ENCODE measurements at places on chromosomes 2 and 18.

GRCh38 chr18:8333961-8334360 is 275.3 kb upstream of the RAB12 start:
- DNase-seq, result no peak

GRCh38 chr18:44518666-44519065 is 162.0 kb upstream of the SETBP1 start:
- no peak for DNase-seq

GRCh38 chr2:129203331-129203730 is 776.1 kb upstream of the RAB6C start:
- no peak for DNase-seq

- no peak for DNase-seq
Observed at GRCh38 chr2:21461754-21462240, 338.0 kb downstream of the TDRD15 start.

GRCh38 chr2:145154731-145155130 is 634.8 kb upstream of the ZEB2 start:
- DNase-seq, result no peak

DNA sequence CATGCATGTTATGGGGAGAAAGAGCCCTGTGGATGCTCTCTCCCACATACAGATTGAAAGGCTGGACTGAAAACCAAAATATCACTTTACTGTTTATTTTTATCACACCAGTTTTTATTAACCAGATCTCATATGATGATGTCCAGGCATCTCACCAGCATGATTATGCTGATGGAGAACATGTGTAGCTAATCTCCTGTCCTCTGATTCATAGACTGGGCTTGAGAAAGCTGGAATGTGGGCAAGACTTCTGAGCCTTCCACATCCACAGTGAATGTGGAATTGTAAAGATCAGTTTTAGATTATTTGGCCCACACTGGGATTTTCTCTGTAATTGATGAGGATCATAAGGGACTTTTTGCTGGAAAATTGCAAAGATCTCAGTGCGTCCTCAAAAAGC is 137.9 kb downstream of the ICOS start:
- DNase-seq, result no peak

GRCh38 chr18:24443870-24444269 is 16.6 kb upstream of the HRH4 start:
- DNase-seq, result no peak

- no peak for DNase-seq
Observed at GRCh38 chr2:51297488-51297887, 265.6 kb upstream of the NRXN1 start.

- DNase-seq, result no peak
Observed at GRCh38 chr2:9914384-9915065, 37.0 kb upstream of the GRHL1 start.

DNA sequence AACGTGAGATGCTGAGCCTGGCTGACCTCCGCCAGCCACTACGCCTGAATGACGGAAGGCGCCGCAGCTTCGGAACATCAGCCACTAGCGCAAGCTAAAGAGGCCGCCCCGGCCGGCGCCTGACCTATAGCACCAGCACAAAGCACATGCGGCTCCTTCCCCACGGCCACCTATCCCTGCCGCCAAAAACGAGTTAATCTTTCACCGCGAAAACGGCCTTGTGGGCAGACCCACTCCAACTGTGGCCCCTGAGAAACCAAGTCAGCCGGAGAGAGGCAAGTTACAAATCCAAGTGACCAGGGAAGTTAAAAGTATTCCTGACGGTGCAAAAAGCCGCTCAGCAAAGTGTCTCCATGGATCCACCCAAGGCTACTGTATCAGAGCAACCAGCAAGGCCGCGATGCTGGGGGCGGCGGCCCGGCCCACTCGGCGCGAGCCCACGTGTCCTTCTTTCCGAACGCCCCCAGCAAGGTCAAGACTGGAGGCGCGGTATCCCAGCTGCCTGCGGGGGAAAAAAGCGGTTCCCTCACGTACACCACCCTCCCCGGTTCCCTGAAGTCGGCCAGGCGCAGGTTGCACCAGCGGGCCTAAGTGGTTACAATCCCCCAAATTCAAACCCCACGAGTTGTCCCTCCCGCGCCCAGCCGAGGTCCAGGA is 575 bp downstream of the HSPD1 start:
- peak; percentile 19 for DNase-seq

DNA sequence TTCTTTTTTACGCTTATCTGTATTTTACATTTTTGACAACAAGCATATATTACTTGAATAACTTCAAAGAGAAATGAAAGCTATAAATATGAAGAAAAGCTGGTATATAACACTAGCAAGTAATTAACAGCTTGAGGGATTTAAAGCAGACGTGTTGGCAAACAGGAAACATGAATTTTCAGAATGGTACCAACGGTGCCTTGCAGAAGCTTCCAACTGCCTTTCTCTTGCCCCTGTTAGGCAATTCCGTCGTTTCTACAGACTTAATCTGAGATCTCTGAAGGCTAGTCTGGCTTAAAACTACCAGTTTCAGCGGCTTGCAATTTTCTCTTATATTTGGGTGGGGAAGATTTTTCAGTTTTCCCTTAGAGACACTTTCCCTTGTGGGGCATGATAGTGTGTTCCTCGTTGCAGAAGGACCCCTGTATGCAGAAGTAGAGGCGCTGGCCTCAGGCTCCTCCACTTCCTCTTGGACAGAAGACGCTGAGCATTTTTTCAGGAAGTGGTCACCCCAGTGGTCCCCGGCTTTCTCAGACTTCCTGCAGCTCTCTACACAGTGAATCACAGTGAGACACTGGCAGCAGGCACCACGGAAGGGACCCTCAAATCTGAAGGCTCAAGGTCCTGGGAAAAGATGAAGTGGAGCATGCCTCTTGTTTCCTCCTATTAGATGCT is 56.2 kb upstream of the SLC16A14 start:
- DNase-seq, result no peak

- DNase-seq, result no peak
Observed at GRCh38 chr2:215736653-215737290, 276.6 kb downstream of the MREG start.

- DNase-seq, result no peak
Observed at GRCh38 chr2:22817197-22817596, 567.8 kb upstream of the KLHL29 start.

GRCh38 chr2:145987793-145988192 is 1467.9 kb upstream of the ZEB2 start:
- no peak for DNase-seq

DNA sequence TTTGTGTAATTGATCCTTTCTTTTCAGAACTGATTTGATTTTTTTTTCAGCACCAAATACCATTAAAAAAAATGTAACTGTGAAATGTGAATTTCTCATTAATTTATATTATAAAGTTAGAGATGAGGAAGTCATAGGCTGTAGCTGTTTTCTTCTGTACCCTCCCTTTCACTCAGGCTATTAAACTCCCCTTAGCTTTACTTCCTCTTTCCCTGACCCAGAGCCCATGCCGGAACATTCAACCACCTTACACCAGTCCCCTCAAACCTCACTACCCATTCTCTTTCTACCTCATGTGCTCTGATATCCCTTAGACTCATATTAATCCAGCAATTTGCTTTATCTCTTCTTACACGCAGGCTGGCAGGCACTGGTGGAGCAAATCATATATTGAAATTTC is 12.4 kb downstream of the GALNT5 start:
- no peak for DNase-seq

GRCh38 chr18:24064391-24065100 is 50.0 kb downstream of the TTC39C start:
- DNase-seq, result no peak

DNA sequence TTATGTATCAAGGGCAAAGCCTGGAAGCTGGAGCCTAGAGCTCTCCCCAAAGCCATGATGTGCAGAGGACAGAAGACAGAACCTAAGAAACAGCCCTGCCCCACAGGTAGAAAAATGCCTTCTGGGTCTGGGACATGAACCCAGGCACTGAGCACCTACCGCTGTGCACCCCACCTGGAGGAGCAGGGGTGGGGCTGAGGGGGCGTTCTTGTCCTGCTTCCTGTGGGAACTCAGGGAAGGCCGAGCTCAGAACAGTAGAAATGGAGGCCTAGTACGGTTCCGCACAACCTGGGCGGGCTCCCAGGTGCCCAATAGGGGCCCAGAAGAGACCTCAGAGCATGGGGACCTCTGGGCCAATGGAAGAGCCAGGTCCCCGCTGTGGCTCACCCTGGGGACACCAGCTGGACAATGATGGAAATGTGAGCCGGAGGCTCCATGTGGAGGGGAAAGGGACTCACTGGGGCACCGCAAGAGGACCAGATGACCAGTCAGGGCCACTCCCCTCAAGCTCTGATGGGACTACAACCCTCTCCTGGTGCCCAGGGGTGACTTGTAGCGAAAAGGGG is 3.2 kb downstream of the CRACDL start:
- DNase-seq, result no peak

GRCh38 chr18:50143294-50143693 is 51.7 kb downstream of the MYO5B start:
- DNase-seq, result no peak

GRCh38 chr2:26480566-26481423 is 2.9 kb upstream of the OTOF start:
- no peak for DNase-seq

- no peak for DNase-seq
Observed at GRCh38 chr18:79552696-79553095, 126.9 kb upstream of the CTDP1 start.

- DNase-seq, result no peak
Observed at GRCh38 chr2:216539791-216540241, 41.2 kb downstream of the RPL37A start.

- DNase-seq, result no peak
Observed at GRCh38 chr2:31057691-31058090, 80.5 kb downstream of the GALNT14 start.

GRCh38 chr2:84631985-84632384 is 115.7 kb downstream of the DNAH6 start:
- DNase-seq, result no peak

DNA sequence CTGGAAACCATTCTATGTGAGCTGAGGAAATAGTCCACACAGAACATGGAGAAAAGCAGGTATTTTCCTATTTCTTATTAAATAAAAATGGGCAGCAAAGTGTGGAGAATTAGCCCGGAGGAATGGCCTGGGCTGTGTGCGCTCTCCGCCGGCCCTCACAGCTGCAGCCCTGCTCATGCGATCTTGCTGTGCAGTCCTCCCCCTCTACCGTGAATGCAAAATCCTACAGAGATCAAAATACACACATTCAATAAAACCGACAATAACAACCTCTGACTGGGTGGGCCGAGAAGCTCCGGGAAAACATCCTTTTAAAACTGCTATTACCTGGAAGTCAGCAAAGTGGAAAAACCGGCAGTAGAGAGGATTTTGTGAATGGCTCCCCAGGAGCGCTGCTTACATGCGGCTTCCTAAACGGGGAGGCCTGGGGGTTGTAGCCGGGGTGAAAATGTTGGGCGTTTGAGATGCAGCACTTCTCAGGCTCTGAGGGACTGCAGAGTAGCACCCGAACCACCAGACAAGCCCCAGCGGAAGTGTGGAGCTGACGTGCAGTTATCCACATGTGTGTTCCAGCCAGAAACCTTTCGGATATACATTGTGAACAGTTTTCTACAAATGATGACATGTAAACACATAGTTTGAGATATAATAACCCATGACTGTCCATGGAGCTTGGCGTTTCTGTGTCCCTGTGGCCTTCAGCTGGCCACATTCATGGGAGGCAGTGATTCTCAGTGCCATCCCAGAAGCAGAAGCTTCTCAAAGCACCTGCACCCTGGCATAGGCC is 94.2 kb upstream of the ALKAL2 start:
- DNase-seq, result no peak

- no peak for DNase-seq
Observed at GRCh38 chr2:205170399-205170798, 511.9 kb upstream of the NRP2 start.

- DNase-seq, result no peak
Observed at GRCh38 chr2:240705204-240705791, 13.6 kb downstream of the AQP12A start.

DNA sequence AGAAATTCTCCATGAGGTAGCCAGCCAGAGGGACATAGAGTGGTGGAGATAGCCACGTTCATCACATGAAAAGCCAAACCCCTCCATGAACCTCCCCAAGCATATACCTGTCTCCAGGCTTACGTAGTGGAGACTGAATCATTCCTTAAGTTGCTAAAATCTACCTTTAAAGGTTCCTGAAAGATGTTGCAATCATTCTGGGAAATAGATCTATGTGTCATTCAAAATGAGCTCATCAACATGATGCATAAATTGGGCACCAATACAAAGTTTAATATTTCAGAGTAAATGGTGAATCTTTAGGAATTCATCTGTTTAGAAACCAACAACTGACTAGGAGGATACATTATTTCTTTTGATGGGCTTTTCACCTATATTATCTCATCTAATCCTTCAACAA is 362.6 kb upstream of the ID2 start:
- no peak for DNase-seq

All from stimulated activated CD8-positive, alpha-beta memory T cell treated with anti-CD3 and anti-CD28 coated beads, Interleukin-12 subunit alpha, Interleukin-12 subunit beta, amount 100 ng/mL, for 1 hour (primary cell).